ENCODE measurements at places on chromosomes 16 and 17. TPM values are rescaled to one million over a fixed set of nuclear protein-coding genes. Genes with fewer than 3 reads are reported as not detected.

Gene OR4D1
- 0.25 TPM for total RNA-seq

Gene SGCA
- total RNA-seq = 0.34 TPM

Gene CACNA1H
- 0.27 TPM for total RNA-seq

Gene TBC1D3I
- 0.45 TPM for total RNA-seq

Gene EVI2B
- total RNA-seq = 16.4 TPM

Gene CTRL
- 3.9 TPM for total RNA-seq

Gene SLC7A5
- total RNA-seq = 236 TPM

Gene LYZL6
- total RNA-seq = not detected

Gene NOD2
- 1.6 TPM for total RNA-seq

- peak; percentile 29 for DNase-seq
Measured at GRCh38 chr16:30340621-30341020, 14.5 kb downstream of the CD2BP2 start.

GRCh38 chr17:69729944-69730343, 315.4 kb downstream of the MAP2K6 start:
- DNase-seq = no peak

DNA sequence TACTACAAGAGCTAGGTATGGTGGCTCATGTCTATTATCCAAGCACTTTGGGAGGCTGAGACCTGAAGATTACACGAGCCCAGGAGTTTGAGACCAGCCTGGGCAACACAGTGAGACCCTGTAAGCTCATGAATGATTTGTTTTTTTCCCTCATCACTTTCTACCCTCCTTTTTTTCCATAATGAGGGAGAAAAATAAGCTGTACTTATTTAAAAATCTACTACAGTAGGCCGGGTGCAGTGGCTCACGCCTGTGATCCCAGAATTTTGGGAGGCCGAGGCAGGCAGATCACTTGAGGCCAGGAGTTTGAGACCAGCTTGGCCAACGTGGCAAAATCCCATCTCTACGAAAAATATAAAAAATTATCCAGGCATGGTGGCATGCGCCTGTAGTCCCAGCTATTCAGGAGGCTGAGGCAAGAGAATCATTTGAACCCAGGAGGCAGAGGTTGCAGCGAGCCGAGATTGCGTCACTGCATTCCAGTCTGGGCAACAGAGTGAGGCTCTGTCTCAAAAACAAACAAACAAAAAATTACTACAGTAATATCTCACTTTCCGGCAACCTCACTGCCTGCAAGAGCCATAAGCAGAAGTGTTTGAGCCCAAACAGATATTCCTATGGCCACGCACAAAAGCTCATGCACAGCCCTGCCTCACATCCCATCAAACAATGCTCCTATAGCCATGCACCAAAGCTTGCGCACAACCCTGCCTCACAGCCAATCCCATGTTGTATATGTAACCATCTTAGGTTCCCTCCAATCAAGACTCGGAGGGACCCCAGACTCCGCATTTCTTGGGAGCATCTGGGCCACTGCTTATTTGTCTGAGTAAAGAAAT, 37.4 kb downstream of the TK2 start:
- DNase-seq = no peak

DNA sequence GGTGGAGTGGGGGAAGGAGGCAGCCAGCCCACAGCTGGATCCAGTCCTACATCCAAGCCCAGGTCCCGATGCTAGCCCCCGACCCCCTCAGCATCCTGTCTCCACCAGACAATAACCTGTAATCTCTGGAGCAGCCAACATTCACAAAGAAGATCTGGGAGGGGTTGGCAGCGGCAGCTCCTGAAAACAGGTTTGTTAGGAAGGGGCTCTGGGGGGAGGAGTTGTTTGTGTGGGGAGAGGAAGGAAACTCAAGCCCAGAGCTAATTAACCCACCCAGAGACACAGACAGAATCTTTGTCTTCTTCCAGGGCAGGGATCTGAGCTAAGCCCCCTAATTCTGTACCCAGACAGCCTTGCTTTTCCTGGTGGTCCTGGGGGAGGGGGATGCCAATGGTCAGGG, 4.6 kb upstream of the C17orf113 start:
- DNase-seq = no peak

DNA sequence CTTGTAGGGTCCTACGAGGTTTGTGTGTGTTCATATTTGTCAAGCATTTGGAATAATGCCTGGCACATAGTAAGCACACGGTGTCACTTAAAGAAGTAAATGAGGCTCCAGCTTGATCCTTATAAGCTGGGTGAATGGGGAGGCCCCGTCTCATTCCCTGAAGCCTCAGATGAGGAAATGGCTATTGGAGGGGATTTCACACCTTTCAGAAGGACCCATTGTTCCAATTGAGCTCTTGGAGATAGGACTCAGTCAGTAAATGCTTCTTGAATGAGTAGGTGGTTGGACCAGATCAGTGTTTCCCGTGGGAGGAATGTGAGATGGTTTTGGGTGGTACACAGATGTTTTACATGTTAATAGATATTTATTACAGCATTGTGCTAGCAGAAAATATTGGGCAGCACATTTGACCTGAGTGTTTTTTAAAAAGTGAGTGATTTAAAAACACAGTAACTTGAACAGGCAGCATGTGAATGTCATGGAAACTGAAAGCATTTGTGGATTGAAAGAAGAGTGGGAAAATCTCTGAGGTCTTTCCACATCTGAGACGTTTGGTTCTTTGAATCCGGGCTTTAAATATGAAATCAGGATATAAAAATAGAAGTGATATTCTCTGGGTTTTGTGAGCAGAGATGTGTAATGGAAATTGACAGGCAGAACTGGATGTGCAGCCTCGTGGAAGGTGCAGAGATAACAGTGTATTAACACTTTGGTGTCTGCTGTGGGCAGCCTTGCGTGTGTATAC, 36.4 kb upstream of the ARHGAP17 start:
- peak; percentile 51 for DNase-seq

GRCh38 chr17:76281573-76282371, 16.6 kb downstream of the UBALD2 start:
- DNase-seq = no peak

DNA sequence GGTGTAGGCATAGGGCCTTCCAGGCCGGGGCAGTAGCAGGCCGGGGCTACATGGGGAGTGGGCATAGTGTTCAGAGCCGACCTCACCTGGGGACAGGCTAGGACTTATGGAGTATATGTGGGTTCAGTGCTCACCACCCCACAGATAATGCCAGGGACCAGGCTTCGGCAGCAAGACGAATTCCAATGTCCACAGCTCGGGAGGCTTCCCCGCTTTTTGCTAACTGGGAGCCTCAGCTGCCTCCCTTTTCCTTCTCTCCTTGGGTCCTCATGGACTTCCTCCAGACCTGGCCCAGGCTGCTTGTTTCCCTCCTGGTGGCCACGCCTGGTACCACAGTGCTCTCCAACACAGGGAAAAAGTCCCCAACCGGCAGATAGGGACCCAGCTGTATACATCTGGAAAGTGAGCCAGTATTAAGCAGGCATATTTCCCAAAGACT, 20.1 kb upstream of the SLC46A1 start:
- no peak for DNase-seq

- DNase-seq = no peak
Measured at GRCh38 chr17:64413513-64413912, 22.9 kb upstream of the PECAM1 start.

DNA sequence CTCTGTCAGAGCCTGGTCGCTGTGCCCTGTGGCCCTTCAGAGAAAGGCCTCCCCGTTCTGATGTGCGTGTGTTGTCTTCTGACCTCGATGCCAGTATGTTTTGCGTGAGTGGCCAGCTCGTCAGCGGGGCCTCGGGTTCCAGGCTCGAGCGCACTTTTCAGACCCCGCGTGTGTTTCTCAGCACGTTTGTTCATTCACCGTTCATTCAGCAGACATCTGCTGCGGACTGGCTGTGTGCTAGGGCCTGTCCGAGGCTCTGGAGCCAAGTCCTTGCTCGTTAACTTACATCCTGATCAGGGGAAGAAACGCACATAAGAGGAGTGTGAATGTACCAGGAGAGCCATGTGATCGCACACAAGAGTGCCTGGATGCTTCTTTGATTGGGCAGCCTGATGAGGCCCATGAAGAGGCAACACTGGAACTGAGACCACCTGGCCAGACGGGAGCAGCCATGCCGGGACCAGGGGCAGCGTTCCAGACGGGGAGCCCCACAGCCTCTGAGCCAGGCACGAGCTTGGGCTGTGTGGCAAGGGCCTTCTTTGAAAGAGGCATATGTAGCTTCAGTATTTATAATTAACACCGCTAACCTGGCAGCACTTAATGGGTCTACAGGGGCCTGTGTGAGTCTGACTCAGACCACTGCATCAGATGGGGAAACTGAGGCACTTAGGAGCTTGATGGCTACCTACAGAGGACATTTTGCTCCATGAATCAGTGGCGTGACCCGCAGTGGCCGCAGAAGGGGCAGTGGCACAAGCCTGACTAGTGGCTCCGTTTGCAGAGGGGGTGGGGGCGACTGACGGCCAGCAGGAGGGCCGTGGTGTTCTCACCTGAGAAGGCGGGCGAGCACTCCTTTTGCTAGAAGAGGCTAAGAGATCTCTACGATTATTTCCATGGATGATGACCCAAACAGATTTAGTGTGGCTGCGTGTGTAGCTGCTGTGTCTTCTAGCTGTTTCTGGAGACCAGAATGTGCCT, 187.9 kb upstream of the CHMP6 start:
- DNase-seq = no peak

- DNase-seq = no peak
Measured at GRCh38 chr17:10360578-10360977, 12.2 kb downstream of the MYH13 start.

DNA sequence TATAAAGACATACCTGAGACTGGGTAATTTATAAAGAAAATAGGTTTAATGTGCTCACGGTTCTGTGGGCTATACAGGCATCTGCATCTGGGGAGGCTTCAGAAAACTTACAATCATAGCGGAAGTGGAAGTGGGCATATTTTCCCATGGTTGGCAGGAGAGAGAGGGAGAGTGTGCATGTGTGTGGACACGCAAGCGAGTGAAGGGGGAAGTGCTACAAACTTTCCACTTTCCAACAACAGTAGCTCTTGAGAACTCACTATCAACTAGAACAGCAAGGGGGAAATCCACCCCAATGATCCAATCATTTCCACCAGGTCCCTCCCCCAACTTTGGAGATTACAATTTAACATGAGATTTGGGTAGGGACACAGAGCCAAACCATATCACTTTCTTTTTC, 11.1 kb downstream of the TAOK1 start:
- DNase-seq = no peak

DNA sequence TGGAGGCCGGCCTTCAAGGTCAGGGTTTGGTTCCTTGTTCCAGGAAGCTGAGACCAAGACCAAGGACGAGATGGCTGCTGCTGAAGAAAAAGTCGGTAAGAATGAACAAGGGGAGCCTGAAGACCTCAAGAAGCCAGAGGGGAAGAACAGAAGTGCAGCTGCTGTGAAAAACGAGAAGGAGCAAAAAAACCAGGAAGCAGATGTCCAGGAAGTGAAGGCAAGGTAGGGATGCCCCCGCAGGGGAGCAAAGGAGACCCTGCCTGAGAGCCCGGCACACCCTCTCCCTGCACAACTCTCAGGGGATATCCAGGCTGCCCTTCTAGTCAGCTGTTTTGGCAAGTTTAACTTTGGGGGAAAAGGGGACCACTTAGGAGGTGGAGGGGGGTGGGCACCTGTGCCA, 29.0 kb downstream of the RNF213 start:
- no peak for DNase-seq

GRCh38 chr16:23920899-23921298, 85.1 kb downstream of the PRKCB start:
- DNase-seq = peak; percentile 57

- DNase-seq = no peak
Measured at GRCh38 chr17:56451629-56452028, 141.9 kb upstream of the NOG start.

GRCh38 chr16:72481419-72481818, 309.5 kb upstream of the PMFBP1 start:
- DNase-seq = no peak

DNA sequence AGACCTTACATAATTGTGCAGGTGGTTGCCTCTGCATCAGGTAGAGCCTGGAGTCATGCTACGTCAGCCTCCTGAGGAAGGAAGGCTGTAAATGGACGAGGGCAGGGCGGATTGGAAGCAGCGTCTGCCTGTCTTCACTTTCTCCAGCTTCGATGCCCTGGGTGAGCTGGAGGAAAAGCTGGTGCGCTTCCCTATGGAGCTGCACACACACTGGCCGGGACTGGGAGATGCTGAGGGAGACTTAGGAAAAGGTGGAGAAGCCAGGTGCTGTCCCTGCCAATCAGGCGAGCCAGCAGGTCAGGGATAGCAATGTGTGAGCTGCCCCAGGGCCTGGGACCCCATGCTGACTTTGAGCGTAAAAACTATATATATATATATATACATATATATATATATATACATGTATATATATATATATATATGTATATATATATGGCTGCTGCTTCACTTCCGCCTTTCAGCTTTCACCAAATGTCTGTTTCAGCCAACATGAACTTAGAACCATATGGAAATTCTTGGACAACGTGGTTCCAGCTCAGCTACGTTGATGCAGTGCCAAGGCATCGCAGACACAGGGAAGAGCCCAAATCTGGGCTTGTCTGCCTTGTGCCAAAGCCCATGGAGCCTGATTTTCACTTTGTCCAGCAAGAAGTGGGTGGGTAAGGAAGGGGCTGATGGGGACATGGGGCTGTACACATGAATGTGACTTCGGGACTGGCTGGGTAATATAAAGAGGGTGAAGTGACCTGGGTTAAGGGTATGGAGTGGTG, 71.5 kb upstream of the NKD1 start:
- no peak for DNase-seq

DNA sequence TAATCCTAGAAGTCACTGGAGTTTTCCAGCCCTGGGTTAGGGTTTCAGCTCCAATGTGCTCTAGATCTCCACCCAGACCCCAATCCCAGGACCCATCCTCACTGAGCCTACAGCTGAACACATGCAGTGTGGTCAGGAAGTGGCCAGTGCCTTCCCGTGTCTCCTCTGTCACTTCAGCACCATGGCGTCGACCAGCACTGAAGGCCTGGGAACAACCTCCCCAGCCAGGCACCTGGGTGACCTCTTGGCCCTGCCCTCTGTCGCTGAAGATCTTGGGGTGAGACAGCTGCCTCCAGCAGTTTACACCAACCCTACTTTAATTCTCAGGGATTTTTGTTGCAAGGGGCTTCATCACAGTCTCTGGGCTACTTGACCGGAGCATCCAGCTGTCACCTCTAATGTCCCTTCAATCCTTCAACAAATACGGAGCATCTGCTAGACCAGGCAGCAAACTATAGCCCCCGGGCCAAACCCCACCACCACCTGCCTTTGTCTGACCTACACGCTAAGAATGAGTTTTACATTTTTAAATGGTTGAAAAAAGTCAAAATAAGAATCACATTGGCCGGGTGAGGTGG, 18.0 kb upstream of the GSG1L start:
- DNase-seq = no peak

- no peak for DNase-seq
Measured at GRCh38 chr17:80030730-80031410, 4.8 kb downstream of the TBC1D16 start.

Measured in activated CD8-positive, alpha-beta T cell treated with anti-CD3 and anti-CD28 coated beads for 36 hours (primary cell).